Putamen (tissue), 1 donor: ENCODE measurements at places on chromosomes 13 and 19.
A peak's percentile ranks its signal among the peaks of the same experiment; 100 is the strongest.

DNA sequence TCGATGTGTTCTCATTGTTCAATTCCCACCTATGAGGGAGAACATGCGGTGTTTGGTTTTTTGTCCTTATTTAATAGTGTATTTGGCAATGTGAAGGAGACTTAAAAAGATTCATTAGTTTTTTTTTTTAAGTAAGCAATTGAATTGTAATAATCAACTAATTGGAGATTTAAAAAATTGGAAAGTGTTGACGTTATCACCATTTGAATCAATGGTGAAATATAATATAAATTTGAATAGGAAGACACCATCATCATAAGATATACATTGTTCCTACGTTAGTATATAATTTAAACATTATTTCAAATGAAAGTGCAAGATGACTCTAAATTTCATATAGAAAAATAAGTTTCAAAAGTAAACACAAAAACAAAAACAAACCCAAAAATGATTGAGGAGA, 2858.1 kb upstream of the PCDH20 start:
- no peak for DNase-seq

- no peak for DNase-seq
These were observed 1.5 kb upstream of the C5AR2 start for GRCh38 chr19:47330466-47330869.

- DNase-seq = no peak
These were observed 54.2 kb downstream of the PCDH9 start for GRCh38 chr13:67175836-67176459.

GRCh38 chr13:60482012-60482411, 85.0 kb downstream of the TDRD3 start:
- DNase-seq = no peak

- DNase-seq = no peak
These were observed 11.8 kb downstream of the MAST3 start for GRCh38 chr19:18109341-18109732.

GRCh38 chr13:50126993-50127725, 111.9 kb downstream of the KCNRG start:
- no peak for DNase-seq

DNA sequence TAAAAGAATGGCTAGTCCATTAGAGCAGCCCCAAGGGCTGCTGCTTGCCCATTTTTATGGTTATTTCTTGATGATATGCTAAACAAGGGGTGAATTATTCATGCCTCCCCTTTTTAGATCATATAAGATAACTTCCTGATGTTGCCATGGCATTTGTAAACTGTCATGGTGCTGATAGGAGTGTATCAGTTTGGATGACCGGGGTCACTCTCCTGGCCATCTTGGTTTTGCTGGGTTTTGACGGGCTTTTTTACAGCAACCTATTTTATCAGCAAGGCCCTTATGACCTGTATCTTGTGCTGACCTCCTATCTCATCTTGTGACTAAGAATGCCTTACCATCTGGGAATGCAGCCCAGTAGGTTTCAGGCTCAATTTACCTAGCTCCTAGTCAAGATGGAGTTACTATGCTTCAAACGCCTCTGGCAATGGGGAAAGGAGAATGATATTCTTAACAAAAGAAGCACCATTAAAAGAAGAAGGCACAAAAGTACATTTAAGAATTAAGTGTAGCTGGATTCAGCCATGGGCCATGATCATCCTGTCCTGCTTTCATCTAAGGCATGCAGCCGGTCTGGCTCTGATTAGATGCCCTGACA, 1156.0 kb downstream of the PCDH9 start:
- no peak for DNase-seq

GRCh38 chr13:44894001-44894770, 95.1 kb downstream of the NUFIP1 start:
- no peak for DNase-seq

DNA sequence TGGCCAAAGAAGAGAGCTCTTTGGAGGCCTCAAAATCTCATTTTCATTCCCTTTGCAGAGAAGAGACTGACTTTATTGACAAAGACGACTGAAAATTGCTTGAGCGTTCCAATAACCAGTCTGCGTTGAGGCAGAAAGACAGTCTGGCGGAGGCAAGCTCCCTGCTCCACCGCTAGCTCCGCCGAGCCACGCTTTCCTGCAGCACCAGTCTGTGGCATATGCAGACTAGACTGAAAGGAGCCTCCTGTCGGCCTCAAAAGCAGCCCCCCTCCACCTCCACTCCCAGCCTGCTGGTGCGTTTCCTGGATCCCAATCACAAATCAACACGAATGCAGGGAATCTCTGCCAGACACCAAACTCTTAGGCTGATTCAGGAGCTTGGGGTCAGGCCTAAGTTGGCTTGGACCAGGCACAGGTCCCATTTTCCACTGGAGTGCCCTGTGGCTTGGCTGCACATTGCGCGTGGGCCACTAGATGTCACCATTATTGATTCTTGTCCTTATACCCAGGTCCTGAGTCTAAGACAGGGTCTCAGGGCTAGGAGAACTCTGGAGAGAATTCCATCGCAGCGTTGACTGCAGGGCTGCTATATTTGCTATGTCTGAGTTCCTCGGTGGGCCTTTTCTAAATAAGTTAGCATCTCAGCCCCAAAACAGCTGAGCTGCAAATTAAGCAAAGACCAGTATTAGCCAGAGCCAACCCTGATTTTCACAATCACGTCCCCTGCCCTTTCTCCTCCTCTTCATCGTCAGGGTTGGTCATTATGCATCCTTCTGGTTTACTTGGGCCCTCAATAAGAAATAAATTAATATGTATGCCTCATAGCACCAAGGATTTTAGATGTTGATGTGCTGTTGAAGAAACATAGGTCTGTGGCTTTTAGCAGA, 5.2 kb upstream of the ZNF507 start:
- DNase-seq = peak; percentile 59

- no peak for DNase-seq
These were observed 64.5 kb upstream of the MED4 start for GRCh38 chr13:48159401-48159800.

GRCh38 chr13:45850027-45850613, 1.4 kb downstream of the SIAH3 start:
- no peak for DNase-seq

GRCh38 chr19:38596057-38596981, 21.4 kb downstream of the MAP4K1 start:
- no peak for DNase-seq

GRCh38 chr13:37194428-37194861, 89.0 kb upstream of the CSNK1A1L start:
- no peak for DNase-seq

DNA sequence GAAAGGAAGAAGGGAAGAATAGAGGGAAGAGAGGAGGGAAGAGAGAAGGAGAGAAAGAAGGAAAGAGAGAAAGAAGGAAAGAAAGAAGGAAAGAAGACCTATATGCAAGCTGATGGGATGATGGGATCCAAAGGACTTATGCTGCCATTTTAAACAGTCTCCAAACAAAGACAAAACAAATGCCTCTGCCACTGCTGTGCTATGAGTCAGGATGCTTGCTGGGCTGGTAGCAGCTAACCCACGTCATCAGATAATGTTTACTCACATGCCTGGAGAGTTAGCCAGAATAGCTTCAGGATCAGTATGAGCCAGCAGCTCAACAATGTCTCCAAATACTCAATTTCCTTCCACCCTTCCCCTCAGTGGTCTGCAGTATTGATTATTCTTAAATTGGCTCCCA, 12.0 kb upstream of the ZNF274 start:
- no peak for DNase-seq

DNA sequence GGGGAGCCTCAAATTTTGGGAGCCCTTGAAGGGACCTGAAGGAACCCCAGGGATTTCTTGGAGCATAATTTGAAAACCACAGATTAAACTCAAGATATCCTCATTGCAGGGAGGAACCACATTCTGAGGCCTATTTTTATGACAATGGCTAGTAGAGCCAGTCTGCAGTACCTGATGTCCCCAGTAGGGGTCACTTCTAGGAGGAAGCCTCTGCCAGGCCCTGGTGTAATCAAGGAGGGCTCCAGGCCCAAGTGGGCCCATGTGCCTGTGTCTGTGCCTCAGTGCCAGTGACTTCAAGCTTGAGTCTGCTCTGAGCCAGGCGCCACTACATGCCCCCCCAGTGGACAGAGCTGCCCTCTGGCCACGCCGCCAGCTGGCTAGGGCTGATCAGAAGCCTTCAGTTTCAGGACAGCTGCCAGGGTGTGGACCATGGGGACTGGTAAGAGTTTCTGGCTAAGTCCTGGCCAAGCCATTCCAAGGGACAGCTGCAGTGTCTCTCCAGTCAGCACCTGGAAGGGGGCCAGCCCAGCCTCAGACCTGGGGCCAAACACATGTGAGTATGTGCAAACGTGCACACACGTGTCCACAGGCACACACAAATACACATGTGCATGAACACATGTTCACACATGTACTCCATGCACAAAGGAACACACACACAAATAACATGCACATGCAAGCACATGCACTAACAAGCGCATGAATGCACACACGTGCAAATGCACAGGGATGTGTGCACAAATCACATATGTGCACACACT, 20.5 kb upstream of the SLC7A10 start:
- no peak for DNase-seq

DNA sequence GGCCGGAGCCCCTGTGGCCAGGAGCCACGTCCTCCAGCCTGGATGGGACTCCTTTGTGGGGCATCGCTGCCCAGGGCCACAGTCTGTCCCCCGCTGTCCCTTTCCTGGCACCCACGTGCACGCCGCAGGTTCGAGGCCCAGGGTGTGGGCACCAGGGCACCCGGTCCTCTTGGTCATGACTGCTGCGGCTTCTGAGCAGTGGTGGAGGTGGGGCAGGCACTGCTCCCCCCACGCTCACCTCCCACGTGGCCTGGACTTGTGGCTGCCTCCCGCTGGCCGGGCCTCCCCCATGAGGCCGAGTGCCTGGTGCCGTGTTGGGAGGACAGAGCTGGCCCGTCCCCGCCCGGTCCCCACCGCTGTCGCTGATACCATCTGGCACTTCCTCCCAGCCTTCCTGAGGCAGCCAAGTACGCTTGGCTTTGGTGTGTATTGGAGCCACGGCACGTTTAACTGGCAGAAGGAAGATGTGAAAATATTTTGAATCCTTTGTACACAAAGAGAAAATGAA, 12.8 kb downstream of the SPPL2B start:
- DNase-seq = no peak

GRCh38 chr19:20787786-20788185, 11.7 kb downstream of the ZNF66 start:
- no peak for DNase-seq

DNA sequence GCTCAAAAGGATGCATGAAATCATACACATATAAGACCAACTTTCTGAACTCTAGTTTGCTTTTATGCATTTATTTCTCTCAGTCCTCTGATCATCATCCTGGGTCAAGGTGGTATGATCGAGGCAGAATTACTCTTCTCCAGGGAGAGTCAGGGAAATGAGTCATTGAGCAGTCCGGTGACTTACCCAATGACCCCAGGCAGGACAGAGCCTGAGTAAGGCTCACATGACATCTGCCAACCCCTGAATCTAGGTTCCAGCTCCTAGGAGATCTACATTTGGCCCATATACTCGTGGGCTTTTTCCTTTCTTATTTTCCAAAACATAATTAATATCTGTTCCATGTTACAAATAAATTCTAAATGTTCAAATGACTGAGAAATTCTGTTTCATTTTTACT, 502.3 kb downstream of the FOXO1 start:
- DNase-seq = no peak

DNA sequence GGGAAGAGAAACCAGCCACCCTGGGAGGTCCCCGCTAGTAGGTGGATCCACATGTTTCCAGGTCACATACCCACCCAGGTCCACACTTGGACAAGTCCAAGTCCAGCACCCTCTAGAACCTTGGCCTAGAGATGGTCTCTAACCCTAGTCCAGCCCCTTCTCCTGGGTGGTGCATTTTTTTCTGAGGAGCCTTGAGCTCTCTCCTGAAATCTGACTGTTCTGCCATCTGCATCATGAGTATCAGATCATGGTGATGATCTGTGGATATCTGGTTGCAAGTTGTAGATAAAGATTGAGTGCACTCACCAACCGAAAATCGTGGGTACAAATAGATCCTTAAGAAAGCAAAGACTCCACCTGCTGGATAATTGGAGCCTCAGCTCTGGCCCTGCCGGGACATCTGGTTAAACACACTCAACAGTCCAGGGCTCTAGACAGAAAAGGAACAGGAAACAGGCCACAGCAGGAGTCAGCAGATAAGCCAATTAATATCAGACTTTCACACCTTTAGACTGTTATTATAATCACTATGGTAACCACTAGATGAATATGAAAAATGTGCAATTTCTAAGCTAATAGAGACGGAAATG, 41.1 kb downstream of the GPR12 start:
- DNase-seq = no peak

DNA sequence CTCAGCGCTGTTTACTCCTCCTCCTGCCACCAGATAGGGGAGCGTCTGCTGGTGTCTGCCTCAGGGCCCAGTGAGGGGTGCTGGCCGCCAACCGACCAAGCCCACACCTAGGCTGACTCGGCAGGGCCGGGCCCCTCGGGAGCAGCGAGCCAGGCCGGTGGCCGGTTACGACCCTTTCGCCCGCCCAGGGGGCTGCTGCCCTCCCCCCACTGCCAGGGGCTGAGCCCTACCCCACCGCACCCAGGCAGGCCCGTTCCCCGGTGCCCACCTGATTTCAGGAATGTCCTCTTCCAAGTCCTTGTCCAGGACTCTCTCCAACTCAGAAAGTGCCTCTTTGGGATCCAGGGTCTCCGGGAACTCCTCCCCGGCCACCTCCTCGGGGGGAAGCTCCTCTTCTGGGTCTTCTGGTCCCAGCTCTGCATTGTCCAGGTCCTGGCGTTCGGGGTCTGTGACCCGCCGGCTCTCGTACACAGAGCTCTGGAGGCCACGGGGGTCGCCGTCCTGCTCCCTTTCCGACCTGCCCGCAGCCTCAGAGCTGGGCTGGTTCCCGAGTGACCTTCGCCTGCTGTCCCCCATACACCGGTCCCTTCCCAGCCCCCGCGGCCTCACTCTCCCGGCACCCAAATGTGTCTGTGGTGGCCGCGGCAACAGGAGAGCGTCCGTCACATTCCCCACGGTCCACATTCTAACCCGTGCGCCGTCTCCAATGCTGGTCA, 31.0 kb upstream of the MIER2 start:
- DNase-seq = no peak

DNA sequence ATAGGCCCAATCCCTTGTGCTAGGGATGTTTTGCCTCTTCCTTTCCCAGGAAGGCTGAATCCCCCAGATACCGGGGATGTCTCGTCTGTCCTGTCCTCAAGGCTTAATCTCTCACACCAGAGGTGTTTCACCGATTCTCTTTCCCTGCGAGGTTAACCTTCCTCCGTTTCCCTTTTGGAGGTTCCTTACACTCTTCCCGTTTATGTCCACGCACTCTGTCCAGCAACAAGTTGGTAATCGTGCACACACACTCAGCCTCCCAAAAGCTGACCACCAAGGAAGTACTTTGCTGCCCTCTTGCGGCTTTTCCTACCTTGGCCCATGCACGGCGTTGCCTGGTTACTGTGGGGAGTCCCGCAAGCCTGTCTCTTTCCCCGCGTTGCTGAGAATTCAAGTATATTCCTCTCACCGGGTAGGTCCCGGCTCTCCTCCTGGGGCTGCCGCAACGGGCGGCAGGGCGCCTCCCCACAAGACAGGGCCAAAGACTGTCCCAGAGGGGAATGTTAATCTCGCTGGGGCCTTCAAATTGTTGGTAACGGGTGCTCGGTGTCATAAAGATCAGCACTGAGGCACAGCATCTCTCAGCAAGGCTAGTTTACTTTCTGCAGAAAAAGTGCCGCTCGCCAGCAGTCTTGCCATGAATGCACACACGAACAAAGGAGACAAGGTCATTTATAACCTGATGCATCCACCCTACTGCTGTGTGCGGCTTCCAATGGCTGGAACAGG, 36.7 kb upstream of the CD177 start:
- DNase-seq = no peak

GRCh38 chr13:78443839-78444238, 159.5 kb downstream of the POU4F1 start:
- DNase-seq = no peak
